ENCODE measurements at places on chromosomes 1 and 21. TPM values are rescaled to one million over a fixed set of nuclear protein-coding genes. Genes with fewer than 3 reads are reported as not detected.

DMBX1 gene
- total RNA-seq = 0.79 TPM

CFAP410 gene
- 12.5 TPM for total RNA-seq

CLCA1 gene
- total RNA-seq = not detected

SRGAP2 gene
- total RNA-seq = 130 TPM

FCRL6 gene
- total RNA-seq = not detected

CASQ2 gene
- not detected for total RNA-seq

MASP2 gene
- not detected for total RNA-seq

DNA sequence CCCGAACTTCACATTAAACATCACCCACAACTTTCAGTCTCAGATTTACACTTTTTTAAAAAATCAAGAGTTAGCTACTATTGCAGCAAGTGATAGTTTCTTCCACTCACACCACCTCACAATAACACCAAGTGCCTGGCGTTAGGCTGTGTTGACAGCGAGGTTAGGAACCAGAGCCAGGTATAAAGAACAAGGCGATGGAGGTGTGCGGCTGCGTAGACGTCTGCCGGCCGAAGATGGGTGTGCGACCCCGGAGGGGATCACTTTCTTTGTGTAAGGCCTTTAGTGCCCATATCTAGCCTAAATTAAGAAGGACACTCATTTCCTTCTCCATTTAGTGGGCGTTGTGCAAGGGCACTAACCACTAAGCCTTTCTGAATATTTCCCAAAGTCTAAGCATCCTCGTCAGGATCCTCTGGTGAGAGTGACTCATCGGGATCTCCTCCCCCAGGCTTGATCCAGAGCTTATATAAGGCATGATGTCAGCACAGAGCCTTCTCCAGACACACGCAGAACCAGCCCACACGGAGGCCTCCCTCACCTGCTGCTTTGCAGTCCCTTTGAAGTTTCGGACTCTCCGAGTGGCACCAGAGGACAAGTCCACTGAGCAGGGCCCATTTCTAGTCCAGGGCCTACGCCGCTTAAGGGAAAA, 11.8 kb downstream of the NHLH2 start:
- peak; percentile 34 for DNase-seq
- H3K36me3 ChIP-seq = no peaks in the 10 kb centered on the region
- H3K27me3 ChIP-seq = no peaks in the 10 kb centered on the region

DNA sequence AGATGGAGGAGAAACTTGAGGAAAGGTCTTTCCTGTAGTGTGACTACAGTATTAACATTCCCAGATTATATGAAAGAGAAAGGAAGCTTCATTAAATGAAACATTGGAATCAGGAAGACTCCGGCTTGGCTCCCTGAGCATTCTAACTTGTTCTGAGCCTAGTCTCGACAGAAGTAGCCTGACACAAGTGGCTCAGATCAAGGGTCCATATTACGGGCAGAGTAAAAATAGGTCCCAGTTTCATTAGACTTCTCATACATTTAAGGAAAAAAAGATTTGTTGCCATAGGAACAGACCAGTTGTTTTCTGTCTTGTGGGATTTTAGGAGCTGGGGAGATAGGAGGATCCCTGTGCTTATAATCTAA, 12.8 kb downstream of the SMAP2 start:
- H3K36me3 ChIP-seq = no peaks in the 10 kb centered on the region
- no peak for DNase-seq
- H3K4me3 ChIP-seq = no peak overlapping the region
- H3K4me1 ChIP-seq = peaks cover 2% of the 10 kb centered on the region
- no peak overlapping the region for H3K27ac ChIP-seq
- no peaks in the 10 kb centered on the region for H3K27me3 ChIP-seq

- peak overlapping the region; percentile 93 for H3K4me3 ChIP-seq
- DNase-seq = no peak
- H3K27me3 ChIP-seq = no peaks in the 10 kb centered on the region
- H3K36me3 ChIP-seq = peaks cover 30% of the 10 kb centered on the region
- H3K4me1 ChIP-seq = peaks cover 52% of the 10 kb centered on the region
These were observed 1.2 kb downstream of the ARHGEF2 start for GRCh38 chr1:155976913-155977689.

GRCh38 chr21:36471254-36471723, 8.6 kb downstream of the CLDN14 start:
- H3K27ac ChIP-seq = peak overlapping the region; percentile 67
- no peaks in the 10 kb centered on the region for H3K27me3 ChIP-seq
- peaks cover 19% of the 10 kb centered on the region for H3K4me1 ChIP-seq
- peak; percentile 79 for DNase-seq
- H3K36me3 ChIP-seq = no peaks in the 10 kb centered on the region

DNA sequence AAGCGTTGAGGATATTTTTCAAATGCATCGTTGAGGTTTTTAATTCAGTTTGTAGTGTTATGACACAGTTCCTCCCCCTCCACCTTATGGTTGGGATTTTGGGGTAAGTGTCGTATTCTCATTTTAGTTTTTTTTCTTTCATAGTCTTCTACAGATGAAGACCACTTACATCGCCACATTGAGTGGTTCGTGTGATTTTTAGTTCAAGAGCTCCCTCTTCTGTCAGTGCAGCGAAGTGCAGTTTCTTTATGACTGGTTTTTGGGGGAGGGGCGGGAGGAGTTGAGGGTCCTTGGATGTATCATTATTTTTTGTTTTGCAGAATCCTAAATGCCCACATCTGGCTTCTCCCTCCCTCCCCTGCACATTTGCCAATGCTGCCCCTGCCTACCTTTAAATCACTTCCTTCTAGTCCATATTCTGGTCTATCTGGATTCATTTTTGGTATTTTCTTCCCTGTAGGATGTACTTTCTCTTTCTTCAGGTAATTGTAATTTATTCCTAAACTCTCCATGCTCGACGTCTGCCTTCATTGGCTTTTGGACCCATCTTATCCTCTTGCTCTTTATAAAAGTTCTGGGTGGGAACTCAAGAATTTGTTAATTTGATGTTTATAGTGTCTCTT, 433.1 kb downstream of the CAMTA1 start:
- no peaks in the 10 kb centered on the region for H3K36me3 ChIP-seq
- DNase-seq = peak; percentile 28
- H3K27ac ChIP-seq = no peak overlapping the region
- H3K27me3 ChIP-seq = peaks cover 22% of the 10 kb centered on the region
- H3K4me1 ChIP-seq = no peaks in the 10 kb centered on the region
- H3K4me3 ChIP-seq = no peak overlapping the region

- no peak overlapping the region for H3K4me3 ChIP-seq
- no peaks in the 10 kb centered on the region for H3K4me1 ChIP-seq
- H3K27me3 ChIP-seq = no peaks in the 10 kb centered on the region
- H3K36me3 ChIP-seq = no peaks in the 10 kb centered on the region
- no peak overlapping the region for H3K27ac ChIP-seq
These were observed 100.5 kb downstream of the AK5 start for GRCh38 chr1:77382366-77382765.

DNA sequence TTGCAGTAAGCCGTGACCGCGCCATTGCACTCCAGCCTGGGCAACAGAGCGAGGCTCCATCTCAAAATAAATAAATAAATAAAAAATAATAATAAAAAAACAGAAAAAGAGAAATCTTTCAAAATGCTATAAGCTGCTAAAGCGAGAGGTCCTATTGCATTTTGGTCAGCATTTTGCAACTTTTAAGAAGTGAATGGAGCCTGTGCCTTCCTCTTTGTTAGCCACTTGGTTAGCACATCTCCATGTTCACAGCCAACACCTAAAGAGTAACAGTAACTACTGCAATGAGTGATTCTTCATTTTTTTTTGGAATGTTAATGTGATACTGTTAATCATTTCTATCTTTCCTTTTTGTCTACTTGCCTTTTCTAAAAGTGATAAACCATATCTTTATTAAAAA, 80.6 kb downstream of the ERG start:
- H3K4me1 ChIP-seq = no peaks in the 10 kb centered on the region
- no peak overlapping the region for H3K4me3 ChIP-seq
- no peak overlapping the region for H3K27ac ChIP-seq
- H3K36me3 ChIP-seq = no peaks in the 10 kb centered on the region

DNA sequence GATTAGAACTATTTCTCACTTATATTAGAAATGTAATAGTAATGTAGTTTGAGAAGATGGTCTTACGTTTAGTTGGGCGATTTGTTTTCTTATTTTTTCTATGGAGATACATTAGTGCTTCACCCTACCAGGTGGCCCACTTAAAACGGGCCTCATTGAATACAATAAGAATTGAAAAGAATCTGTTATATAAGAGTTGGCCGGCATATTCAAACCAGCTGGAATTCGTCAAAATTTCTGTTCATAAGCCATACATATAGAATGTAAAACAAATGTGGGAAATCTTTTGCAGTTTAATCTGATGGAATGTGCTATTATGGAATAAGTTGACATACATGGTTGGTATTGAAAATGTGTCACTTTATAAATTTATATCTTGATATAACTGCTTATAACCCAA, 96.4 kb upstream of the C1orf105 start:
- DNase-seq = no peak
- H3K27ac ChIP-seq = no peak overlapping the region
- no peaks in the 10 kb centered on the region for H3K27me3 ChIP-seq

DNA sequence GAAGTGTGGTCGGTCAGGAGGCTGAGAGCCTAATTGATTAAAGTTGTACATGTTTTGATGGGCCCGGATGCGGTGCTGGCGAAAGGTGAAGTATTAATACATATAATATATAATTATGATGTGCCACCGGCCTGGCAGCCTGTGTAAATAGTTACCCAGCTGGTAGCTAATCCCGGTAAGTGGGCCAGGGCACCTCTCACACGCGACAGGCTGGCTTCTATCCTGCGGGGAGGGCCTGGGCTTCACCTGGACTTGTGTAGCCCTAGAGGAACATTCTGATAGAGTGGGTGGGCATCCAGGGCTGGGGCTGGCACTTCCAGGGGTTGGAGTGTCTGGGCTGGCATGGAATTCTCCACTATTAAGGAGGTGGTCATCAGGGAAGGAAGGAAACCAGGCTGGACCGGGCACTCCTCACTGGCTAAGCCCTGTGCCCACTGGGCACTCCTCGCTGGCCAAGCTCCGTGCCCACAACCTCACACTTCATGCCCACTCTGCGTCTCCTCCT, 48.3 kb downstream of the IGSF21 start:
- peaks cover 76% of the 10 kb centered on the region for H3K27me3 ChIP-seq
- no peaks in the 10 kb centered on the region for H3K36me3 ChIP-seq
- H3K27ac ChIP-seq = no peak overlapping the region

- no peak overlapping the region for H3K4me3 ChIP-seq
- H3K4me1 ChIP-seq = no peaks in the 10 kb centered on the region
- no peak overlapping the region for H3K27ac ChIP-seq
- no peaks in the 10 kb centered on the region for H3K36me3 ChIP-seq
- no peak for DNase-seq
These were observed 108.1 kb downstream of the ATG4C start for GRCh38 chr1:62891956-62892562.

- H3K4me3 ChIP-seq = no peak overlapping the region
- DNase-seq = no peak
- H3K27me3 ChIP-seq = peaks cover 48% of the 10 kb centered on the region
- peaks cover 19% of the 10 kb centered on the region for H3K4me1 ChIP-seq
- no peaks in the 10 kb centered on the region for H3K36me3 ChIP-seq
- H3K27ac ChIP-seq = no peak overlapping the region
These were observed 228.2 kb downstream of the GRIK3 start for GRCh38 chr1:36805979-36806640.

DNA sequence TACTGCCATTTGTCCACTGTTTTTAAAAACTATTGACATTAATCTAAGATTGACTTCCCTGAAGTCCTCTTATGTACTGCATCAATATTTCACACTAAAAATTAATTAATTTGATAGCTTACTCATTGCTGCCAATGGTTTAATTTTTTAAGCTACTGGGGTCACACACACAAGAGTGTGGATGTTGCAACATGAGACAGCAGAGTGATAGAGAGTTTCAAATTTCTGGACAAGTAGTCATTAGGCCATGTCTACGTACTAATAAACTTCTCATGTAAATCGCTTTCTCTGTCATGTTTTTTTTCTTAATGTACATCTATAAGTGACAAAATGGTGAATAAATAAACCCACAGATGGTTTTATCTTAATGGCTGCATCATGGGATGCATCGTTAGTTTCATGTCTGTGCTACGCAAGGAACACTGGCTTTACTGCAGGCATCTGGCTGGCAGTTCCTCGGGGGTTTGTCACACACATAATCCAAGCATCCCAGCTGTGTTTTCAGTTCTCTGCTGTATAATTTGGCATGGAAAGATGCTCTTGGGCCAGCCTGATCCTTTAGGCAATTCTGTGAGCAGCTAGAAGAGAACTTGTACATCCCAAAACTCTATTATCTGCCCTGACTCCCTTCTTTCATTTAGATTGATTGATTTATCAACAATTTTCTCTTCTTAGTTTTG, 16.4 kb upstream of the CHODL start:
- no peak for DNase-seq
- no peaks in the 10 kb centered on the region for H3K36me3 ChIP-seq
- no peaks in the 10 kb centered on the region for H3K4me1 ChIP-seq

DNA sequence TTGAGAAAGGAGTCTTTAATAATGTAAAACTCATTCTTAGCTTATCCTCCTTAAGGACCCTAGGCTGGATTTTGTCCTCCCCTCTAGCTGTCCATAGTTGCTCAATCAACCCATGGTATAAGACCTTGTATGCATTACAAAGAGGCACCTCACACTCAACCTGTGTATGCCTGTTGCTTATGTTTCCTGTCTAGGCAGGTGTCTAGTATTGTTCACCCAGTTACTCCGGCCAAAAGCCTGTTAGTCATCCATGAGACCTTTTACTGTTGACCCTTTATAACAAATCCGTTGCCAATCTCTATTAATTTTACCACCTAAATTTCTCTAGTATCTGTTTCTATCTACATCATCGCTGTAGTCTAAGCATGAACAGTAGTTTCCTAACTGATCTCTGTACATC, 3.7 kb downstream of the LYPLAL1 start:
- no peak for DNase-seq
- H3K27me3 ChIP-seq = no peaks in the 10 kb centered on the region
- no peak overlapping the region for H3K27ac ChIP-seq
- H3K36me3 ChIP-seq = peaks cover 4% of the 10 kb centered on the region
- no peak overlapping the region for H3K4me3 ChIP-seq
- peaks cover 20% of the 10 kb centered on the region for H3K4me1 ChIP-seq

DNA sequence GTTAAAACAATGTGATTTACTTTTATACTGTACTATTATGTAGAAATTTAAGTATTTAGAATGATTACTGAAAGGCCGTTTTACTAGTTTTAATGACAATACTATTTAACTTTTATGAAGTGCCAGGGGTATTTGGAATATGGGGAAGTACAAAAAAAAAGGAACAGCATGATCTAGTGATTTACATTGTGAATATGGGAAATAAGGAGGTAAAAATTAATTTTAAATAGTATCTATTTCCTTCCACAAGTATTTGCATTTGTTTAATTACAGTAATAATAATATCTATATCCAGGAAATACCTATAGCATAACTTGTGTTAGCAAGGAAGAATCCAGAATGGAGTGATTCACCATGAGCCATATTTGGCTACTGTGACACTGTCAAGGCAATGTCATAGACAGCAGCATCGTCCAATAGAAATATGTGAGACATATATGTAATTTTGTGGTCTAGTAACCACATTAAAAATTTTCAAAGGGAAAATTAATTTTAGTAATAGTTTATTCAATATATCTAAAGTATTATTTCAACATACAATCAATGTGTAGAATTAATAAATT, 22.0 kb downstream of the CNST start:
- H3K27me3 ChIP-seq = no peaks in the 10 kb centered on the region
- no peak overlapping the region for H3K27ac ChIP-seq
- no peak for DNase-seq
- no peak overlapping the region for H3K4me3 ChIP-seq
- no peaks in the 10 kb centered on the region for H3K4me1 ChIP-seq
